HS-5 (cell line): ENCODE measurements at places on chromosomes 11 and 22.

DNA sequence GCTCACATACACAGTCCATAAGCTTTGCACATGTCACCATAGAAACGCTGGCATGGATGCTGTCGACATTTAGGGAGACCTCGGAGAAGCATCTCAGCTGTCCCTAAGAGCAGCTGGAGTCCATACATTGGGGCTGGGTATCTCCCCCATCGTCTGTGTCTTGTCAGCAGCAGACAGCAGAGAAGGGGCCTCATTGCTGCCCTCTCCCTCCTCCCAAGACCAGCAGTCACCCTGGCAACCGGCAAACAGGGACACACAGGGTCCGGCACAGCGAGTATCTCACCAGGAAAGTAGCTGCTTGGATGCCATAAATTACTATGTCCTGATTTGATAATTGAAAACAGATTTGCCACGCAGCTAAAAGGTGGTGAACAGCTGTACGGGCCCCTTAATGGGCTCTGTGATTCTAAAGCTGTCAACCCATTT lies 84.4 kb downstream of the CD44 start:
- no peak for DNase-seq

DNA sequence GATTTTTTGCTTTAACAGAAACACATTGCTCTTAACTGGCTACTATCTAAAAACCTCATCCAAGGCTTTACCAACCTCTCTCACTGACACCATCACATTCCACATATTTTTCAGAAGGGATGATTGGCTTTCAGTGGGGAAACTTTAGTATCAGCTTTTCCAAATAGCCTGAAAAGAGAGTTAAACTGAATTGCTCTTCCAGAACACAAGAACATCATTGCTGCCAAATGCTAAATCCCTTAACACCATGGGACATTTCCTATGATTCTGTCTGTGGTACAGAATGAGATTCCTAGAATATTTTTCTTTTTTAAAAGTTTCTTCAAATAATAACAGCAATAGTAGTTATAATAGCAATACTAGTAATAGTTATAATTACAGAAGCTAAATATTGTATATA lies 45.4 kb downstream of the SOX6 start:
- DNase-seq = no peak

DNA sequence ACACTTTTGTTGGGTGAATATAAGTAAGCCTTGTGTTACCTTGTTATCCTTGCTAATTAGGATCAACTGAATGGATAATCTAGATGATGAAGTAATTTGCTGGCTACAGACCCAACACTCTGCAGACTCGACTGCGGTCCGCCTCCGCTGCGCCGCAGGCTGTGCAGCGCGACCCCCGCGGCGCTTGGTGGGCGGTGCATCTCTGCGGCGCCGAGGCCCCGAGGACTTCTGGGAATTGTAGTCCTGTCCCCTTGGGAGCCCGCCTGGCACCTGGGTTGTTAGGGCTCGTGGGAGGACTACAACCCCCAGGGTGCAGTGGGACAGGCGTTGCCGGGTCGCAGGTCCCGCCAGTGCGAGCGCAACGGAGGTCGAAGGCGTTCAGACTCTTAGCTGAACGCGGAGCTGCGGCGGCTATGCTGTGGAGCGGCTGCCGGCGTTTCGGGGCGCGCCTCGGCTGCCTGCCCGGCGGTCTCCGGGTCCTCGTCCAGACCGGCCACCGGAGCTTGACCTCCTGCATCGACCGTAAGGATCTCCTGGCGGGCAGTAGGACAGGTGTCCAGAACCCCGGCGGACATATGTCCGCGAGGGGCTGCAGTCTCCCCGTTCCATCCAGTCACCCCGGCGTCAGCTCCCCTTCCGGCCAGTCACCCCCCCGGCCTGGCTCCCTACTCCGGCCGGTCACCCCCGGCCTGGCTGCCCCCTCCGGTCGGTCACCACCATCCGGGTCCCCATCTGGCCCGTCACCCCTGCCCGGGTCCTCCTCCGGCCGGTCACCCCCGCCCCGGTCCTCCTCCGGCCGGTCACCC lies at the start of the genes ACAD8 and THYN1:
Gene ACAD8 (plus strand): TSS at position 381 of the 806 bp plus-strand sequence. CDS start 33 bp downstream, at position 414.
Gene THYN1 (minus strand): TSS at position 165 of the 806 bp plus-strand sequence. CDS start 470 bp downstream, outside the sequence.
- DNase-seq = peak; percentile 86

DNA sequence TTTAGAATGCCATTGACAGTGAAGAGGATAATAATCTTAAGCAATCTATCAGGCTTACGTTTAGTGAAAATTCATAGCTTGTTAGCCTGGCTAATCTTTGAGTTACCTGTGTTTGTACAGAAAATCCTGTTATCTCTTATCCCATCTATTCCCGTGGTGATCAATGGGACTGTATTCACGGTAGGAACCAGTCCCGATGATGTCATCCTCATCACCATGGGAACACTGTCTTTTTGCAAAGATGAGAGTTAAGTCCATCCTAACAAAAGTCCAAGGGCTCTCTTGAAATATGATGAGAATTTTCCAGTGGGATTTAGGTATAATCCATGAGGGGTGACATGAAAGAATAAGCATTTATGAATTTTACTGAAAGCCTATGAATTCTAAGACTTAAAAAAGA lies 762.2 kb downstream of the ETS1 start:
- DNase-seq = no peak

DNA sequence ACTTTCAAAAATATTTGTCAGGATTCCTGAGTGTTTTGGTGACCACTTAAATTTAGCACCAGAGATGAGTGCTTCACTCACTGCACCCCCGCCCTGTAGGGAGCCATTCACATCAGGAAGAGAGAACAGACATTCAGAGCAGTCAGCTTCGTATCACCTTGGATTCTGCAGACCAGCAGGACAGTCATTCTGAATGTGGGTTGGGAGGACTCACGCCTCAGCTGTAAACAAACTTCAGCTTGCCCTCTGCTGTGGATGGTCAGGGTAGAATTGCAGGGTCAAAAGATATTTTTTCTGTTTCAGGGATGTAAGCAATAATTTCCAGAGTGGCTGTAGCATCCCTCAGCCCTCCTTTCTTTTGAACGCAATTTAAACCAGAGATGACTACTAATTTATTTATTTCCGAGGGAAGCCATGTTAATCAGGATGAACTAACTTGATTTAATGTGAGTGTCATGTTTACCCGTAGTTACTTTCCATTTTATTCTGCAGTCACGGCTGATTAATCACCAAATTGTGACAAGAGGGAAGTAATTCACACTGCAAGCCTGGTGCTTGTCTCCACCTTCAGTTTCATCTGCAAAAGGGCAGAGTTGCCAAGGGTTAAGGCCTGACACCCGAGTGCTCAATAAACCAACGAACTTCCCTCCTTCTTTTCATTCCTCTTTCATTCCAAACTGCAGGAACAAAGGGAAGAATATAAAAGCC lies 174.2 kb upstream of the DDI1 start:
- no peak for DNase-seq

- DNase-seq = no peak
Observed at GRCh38 chr11:122764371-122765090, 73.8 kb upstream of the CRTAM start.

- DNase-seq = no peak
Observed at GRCh38 chr11:66080055-66080817, 10.2 kb downstream of the PACS1 start.

GRCh38 chr11:1323774-1324173 lies 14.3 kb upstream of the TOLLIP start:
- no peak for DNase-seq

GRCh38 chr11:80586464-80586863 lies 1145.6 kb upstream of the TENM4 start:
- DNase-seq = peak; percentile 35

DNA sequence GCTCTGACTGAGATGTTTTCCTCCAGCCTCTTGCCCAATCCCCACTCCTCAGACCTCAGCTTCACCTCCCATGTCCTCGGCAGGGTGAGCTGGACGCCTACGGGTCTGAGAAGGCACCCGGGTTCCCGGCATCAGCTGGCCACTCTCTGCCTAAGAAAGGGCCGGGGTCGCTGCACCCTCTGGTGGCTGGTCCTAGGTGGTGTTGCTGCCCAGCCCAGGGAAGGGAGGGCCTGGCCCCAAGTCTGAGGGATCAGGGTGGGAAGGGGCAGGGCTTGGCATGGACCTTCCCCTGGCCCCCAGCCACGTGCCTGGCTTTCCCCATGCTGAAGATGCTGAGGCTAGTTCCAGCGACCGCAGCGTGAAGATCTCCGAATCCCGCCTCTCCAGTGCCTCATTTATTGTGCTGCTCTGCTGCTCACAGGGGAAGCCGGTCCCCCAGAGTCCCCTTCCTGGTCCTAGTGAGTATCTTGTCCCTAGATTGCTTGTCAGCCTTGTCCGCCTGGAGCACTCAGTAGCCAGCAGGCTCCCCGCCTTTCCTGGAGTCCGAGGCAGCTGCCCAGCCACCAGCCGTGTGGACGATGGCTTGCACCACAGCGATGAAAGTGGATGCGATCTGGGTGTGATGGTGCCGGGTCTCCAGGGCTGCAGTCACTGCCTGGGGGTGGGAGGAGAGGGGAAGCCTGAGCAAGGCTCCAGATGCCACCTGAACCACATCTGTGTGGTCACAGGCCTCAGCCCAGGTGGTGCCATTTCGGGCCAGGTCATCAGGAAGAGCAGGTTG lies 2.9 kb upstream of the GGT5 start:
- peak; percentile 45 for DNase-seq

- DNase-seq = no peak
Observed at GRCh38 chr22:41177040-41177621, 28.0 kb upstream of the L3MBTL2 start.

DNA sequence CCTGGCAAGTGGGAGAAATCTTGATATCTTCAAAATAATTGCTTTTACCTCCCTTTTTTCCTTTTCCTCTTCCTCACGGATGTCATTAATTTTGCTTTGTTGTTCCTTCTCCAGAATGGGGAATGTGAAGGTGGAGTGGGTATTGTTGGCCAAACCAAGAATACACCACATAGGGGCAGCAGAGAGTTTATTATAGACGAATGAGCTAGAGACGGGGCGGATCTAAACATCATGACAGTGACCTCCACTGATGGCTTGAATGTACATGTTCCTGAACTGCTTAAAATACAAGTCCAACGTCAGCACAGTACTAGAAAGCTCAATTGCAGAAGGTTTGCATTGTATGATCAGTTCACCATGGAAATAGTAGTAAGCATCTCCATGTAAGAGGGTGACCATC lies 122.3 kb upstream of the SNX19 start:
- DNase-seq = no peak

DNA sequence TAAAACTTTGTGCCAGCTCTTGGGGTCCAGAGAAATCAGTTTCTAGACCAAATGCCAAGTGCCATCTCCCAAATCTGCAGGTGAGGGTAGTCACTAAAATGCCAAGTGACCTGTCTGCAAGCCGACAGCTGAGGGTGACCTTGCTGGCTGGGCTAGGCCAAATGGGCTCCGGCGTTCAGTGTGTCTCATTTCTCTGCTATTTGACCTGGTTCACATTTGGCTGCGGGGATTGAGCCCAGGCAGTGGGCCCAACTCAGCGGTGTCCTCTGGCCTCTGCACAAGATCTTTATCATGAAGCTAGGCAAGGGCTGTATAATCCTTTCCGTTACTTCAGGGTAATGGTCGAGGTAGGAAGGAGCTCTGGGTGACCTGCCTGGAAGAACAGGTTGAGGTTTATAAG lies 87.5 kb downstream of the SNX19 start:
- no peak for DNase-seq

- no peak for DNase-seq
Observed at GRCh38 chr11:58622344-58622743, at the start of gene CNTF. Gene CNTF, plus strand, starts transcription at chr11:58622665. Its CDS starts 88 bp downstream, at chr11:58622753.

DNA sequence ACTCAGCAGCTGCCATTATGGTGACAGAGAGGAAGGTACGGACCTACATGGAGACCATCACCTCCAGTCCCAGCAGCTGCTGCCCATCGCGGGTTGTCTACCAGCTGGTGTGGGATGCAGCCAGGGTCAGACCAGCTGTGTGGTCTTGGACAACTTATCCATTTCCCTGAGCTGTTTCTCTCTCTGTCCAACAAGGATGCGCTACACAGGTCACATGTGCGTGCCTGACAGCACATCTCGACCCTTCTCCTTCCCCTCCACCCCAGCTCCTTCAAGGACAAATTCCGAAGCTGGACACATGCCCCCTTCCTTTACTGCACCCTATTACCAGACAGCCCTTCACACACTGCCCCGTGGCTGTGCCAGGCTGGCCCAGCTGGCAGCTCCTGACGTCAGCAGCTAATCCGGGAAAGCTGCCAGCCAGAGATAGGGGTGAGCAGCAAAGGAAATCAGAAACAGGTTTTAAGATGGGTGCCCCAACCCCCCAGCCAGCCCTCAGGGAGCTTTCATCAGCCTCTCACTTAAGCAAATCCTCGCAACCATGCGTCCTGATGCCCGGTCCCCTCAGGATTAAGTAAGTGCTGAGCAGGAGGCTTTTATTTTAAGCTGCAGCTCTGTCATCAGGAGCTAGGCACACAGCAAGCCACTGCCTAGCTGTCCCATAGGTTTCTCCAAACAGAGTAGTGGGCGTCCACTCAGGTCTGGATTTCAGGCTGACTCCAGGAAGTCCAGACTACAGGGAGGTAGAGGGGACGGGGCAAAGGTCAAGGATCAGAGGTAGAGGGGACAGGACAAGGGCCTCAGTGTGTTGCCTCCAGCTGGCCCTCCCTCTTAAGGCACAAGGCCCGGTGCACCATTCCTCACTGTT lies 20.3 kb downstream of the TEF start:
- DNase-seq = peak; percentile 58

- DNase-seq = no peak
Observed at GRCh38 chr11:76978239-76978638, 56.0 kb upstream of the B3GNT6 start.

DNA sequence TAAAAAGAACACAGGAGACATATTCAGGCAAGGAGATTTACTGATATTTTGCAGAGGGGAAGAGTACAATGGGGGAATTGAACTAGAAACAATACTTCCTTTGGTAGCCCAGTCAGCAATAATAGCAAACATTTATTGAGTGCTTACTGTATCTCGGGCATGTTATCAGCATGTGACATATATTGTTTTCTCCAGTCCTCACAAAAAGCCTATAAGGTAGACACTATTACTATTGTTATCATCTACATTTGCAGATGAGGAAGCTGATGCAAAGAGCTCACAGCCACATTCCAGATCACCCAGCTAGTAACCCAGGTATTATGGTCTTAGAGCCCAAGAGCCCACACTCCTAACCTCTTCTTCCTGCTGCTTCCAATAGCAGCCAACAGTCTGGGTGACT lies 27.9 kb downstream of the NAV2 start:
- DNase-seq = no peak

DNA sequence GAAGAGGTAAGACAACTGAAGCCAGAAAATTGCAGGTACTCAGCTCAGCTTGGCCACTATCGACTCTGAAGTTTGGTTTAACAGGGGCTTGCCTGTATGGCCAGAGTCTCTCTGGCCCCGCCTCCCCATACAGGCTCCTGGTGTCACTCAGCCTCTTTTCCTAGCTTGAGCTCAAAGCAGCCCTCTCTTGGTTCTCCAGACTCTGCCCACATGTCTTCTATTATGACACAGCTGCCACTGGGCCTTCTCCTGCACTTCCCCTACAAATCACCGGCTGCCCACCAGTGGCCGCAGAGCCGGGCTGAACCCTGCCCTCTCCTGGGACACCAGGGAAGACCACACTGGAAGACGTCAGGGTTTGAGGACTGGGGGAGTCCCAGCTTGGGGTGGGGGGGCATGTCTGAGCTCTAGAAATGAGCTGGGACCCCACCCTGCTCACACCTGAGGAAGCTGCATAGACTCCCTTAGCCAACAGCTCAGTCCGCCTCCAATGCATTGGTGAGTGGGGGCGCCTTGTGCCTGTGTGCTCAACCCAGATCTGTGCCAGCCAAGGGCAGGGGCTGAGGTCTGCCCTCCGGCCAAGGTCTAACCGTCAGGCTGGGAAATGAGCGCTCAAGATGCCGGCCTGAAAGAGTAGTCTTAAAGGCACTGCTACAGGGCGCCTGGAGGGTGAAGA lies 94.4 kb upstream of the LMO1 start:
- DNase-seq = no peak
